ENCODE measurements at places on chromosomes 5 and 9.

DNA sequence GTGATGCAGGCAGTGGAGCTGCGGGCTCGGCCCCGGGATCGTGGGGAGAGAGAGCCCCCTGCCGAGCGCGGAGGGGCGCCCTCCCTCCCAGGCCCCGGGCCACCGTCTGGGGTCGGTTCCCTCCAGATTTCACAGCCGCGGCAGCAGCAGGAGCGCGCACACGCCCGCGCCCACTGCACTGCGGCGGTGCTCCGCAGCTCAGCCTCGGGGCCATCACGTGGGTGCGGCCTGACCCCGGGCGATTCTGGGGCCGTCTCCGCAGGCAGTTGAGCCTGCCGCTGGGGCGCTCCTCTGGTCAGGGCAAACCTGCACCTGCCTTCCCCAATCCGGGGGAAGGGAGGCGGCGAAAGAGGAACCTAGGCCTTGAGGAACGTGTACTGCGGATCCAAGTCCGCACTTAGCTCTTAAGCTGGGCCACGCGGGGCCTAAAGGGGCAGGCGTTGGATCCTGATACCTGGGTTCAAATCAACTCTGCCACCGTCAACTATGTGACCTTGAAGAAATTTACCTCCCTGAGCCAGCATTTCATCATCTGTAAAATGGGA is 9.4 kb upstream of the DELE1 start:
- DNase-seq: no peak

GRCh38 chr9:136960938-136961275 is 8.8 kb downstream of the LCN12 start:
- no peak for DNase-seq

GRCh38 chr5:91641730-91642350 is 258.7 kb upstream of the ARRDC3 start:
- peak; percentile 36 for DNase-seq

DNA sequence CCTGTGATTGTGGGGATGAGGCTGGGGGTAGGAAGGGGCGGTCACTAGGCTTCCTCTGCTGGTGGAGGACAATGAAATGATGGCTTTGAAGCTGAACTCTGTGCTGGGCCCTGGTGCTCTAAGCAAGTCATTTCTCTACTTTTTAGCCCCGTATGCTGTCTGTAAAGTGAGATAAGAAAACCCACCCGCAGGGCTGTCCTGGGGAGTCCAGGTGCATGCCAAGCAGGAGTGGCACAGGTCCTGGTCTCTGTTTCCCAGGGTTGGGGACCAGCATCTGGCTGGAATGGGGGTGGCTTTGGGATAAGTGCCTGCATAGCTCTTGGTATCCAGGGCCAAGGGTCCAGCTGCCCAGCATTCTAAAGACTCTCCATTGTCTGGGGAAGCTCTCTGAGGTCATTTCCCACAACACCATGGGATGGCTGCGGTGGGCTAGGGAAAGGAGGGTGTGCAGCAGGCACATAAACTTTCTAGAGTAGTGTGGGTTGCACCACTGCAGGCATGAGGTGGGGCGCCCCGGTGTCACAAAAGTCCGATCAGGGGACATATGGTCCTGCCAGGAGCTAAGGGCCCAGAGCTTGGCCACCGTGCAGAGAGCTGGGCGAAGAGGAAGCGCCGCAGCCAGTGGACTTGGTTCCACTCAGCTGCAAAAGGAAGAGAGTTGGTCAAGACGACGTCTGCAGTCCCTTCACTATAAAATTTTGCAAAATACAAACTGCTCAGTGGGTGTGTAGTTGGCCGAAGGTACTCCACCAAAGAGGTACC is 25.6 kb upstream of the GTF3C5 start:
- DNase-seq: no peak

GRCh38 chr5:68658810-68659372 is 434.9 kb upstream of the SLC30A5 start:
- DNase-seq: no peak

DNA sequence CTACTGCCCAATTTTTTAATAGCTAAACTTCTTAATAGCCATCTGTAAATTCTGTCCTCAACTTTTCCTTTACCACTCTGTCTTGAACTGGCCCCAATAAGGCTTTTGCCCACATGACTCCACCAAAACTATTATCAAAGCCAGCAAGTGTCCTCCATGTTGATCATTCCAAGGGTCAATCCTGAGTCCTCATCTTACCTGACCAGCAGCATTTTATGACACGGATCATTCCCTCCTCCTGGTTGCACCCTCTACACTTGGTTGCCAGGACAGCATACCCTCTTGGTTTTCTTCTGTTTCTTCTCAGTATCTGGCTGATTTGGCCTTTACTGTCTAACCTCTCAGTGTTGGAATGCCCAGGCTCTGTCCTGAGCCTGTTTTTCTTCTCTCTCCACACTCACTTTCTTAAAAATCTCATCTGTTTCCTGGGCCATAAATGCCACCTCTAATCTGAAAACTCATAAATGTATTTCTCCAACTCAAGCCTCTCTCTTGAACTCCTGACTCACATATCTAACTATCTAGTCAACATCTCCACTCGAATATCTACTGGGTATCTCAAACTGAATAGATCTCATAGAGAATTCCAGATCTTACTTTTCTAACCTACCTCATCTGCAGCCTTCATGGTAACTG is 40.0 kb upstream of the CDC42SE2 start:
- DNase-seq: no peak

- no peak for DNase-seq
Measured at GRCh38 chr9:96135753-96136290, 166.2 kb downstream of the HSD17B3 start.

DNA sequence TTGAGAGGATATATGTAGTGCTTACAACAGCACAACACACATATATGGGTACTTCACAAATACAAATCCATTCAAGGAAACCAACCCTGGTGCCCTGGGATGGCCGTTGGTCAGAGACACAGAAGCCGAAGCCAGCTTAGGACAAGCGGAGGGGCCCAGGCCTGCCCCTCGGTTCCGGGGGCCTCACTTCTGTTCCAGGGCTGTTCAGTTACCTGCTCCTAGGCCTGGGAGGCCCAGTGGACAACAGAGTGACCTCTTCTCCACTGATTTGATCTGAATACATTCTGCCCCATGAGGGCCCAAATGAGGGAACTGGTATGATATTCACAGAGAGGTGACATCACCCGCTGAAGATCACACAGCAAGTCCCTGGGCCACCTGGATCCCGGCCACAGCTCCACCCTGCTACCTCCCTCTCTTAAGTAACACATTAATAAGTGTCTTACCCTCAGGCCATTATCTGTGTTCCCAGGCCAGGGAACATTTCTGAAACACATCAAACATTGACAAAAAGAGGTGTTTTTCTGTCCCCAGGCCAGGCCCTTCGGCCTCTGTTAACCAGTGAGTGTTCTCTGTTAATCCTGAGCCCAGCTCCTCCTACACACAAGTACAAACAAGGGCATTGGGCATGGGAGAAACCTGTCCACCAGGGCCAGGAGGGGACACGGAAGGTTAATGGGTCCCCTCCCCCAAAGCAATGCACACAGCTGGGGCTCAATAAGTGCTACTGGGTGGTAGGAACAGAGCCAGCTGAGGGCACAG is 4.5 kb upstream of the GRHPR start:
- DNase-seq: no peak

DNA sequence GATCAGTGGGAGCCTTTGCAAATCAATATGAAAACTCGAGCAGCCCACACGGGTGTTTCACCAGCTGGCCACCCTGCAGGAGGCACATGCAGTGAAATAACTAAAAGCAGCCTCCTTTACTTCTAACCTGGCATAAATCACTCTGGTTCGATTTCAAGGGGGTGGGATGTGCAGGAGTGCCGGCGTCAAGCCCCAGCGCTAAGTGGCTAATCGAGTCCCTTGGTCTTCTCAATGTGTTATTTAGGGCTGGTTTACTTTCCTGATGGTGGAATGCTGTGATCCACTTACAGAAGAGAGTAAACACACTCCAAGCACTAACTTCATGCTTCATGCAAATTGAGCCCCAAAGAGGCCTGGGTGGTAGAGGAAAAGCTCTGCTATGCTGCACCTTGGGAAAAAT is 109.4 kb downstream of the TMEM174 start:
- no peak for DNase-seq

DNA sequence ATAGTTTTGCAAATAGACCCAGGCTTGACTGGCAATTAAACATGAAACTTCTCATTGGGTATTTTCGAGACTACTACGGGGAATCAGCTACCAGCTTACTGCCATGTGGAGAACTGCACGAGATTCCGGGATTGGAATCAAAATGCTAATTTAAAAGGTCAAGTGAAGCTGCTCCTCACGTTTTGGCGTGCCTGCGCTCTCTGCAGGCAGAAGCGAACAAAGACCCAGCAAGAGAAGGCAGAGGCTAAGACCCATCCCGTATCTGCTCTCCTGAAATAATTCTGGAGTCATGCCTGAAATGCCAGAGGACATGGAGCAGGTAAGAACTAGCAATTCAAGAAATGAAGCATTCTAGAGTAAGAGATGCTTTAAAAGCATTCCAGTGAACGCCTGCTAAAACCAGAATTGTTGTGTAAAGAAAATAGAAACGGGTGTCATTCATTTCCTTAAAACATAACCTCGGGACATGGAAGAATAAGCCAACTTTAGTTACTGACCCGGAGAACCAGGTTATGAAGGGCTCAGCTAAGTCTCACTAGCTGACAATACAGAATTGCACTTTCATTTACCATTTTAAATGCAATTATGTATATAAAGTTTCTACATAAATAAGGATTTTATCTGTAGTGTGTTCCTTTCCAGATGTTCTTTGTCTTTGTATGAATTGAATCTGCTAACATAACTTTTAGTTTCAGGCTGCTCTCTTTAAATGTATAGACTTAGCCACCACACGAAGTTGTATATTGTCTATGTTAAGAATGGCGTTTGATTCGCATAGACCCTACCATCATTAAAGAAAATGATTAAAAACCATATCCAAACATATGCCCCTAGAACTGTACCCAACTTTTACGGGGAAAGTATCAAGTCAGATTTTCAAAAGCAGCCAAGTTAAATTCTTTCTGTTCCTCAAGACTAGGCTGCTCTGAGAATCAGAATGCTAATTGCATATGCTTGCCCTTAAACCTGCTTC is 2.0 kb upstream of the MAT2B start:
- peak; percentile 87 for DNase-seq

DNA sequence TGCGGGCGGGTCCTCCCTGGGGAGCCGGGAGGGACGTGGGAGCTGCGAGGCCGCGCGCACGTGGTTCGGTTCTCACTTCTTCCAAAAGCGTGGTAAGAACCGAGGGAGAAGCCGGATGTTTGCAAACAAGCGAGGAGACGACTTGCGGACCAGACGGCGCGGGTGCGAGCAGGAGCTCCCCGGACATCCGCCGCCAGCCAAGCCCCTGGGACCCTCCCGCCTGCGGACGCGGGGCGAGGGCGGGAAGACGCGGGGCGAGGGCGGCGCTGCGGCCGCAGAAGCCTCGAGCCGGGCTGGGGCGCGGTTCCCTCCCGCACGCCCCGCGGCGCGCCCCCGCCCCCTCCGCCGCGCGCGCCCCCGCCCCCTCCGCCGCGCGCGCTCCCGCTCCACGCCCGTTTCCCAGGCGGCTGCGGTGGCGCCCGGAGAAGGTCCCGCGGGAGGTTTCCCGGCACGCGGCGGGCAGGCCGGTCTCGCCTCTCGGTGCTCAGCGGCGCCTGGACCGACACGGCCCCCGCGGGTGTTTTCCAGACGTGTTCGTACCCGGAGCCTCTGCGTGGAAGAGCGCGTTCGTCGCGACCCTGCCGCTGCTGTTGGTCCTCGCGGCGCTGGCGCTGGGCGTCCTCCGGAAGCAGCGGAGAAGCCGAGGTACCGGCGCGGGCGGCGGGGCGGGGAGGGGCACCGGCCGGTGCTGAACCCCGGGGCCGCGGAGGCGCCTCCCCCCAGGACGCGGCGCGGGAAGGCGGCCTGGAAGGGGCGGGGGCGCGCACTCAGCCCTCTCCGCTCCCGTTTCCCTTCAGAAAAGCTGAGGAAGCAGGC is 12.8 kb downstream of the BTNL9 start:
- DNase-seq: no peak

- no peak for DNase-seq
Measured at GRCh38 chr5:73005886-73006285, 50.0 kb downstream of the FCHO2 start.

GRCh38 chr5:153573326-153574033 is 83.0 kb downstream of the GRIA1 start:
- DNase-seq: no peak

DNA sequence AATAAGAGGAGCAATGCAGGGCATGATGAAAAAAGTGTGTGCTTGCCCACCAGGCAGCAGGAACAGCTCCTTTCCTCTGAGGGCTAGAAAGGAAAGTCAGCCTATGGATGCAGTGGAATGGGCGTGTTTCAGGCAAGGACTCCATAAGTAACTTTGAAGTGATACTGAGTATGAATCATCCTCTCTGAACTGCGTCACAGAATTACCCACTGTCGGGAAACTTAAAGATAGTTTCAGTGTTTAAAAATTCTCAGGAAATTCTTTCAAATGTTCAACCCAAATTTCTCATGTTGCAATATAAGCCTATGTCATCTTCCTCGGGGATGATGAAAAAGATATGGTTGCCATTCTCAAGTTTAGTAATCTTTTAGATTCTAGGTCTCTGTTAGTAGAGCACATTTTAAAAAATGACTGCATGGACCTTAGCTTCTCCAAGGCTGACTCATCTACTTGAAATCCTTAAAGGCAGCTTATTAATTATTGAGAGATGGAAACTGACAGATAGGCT is 27.7 kb downstream of the PTCD2 start:
- DNase-seq: peak; percentile 67

- no peak for DNase-seq
Measured at GRCh38 chr9:8388132-8388531, 588.6 kb upstream of the DMAC1 start.

DNA sequence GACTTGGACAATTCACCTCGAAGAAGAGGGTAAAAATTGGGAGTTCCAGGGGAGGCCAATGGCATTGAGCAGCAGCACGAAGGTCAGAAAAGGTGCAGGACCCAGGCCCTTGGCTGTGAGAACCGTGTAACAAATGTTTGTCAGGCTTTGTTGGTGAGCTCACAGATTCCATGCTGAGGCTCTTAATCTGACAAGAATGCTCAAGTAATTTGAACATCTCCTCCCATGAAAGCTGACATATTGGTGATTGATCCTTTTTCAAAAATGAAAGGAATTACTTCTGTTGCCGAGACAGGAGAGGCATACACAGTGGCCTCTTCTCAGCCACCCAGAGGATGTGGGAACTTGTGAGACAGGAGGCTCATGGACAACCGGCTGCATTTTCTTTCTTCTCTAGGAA is 11.6 kb downstream of the RAI14 start:
- no peak for DNase-seq

DNA sequence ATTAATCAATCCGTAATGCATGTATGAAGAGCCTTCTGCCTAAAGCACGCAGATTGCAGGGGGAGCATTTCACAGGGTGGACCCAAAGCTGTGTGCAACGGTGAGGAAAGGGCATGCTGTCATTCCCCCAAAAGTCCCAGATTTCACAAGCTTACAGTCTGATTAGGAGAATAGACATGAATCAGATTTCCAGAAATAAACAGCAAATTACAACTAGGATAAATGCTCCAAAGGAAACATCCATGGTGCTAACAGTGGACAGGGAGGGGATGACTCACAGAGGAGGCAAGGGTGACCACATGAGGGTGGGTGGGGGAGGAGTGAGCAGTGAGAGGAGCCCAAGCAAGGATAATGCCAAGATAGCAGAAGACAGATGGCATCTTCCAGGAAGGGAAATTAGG is 258.4 kb upstream of the TAS2R1 start:
- DNase-seq: peak; percentile 24
